ENCODE measurements at places on chromosomes 7 and 10.
A peak's percentile ranks its signal among the peaks of the same experiment; 100 is the strongest.

DNA sequence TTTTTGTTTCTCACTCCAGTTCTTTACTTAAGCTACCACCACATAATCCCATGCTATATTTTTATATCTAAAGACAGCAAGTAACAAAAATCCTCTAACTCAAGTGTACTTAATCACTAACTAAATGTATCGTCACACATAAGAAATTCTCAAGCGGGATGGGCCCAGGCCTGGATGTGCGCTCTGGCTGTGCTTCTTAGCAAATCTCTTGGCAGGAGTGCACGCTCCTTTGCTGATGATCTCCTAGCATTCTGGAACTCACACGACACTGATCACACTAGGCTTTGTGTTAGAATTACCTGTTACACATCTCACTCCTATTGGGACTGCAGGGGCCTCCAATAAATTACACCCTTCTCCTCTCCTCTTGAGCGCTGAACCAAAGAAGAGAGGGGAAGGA, 46.7 kb upstream of the CALD1 start:
- DNase-seq = no peak
- H3K4me3 ChIP-seq = no peak overlapping the region
- no peaks in the 10 kb centered on the region for H3K36me3 ChIP-seq
- peaks cover 8% of the 10 kb centered on the region for H3K27me3 ChIP-seq
- H3K4me1 ChIP-seq = no peaks in the 10 kb centered on the region

DNA sequence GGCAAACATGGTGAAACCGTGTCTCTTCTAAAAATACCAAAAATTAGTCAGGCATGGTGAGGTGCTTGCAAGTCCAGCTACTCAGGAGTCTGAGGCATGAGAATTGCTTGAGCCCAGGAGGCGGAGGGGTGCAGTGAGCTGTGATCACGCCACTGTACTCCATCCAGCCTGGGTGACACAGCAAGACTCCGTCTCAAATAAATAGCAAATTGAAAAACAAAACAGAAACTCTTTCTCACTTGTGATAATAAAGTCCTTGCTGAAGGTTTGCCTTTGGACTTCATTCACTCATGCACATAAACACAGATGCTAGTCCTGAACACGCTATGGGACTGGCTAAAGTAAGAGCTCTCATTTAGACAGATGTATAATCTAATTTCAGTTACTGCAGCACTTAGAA, 37.6 kb downstream of the ANK3 start:
- H3K4me3 ChIP-seq = no peak overlapping the region
- peaks cover 13% of the 10 kb centered on the region for H3K4me1 ChIP-seq
- H3K27ac ChIP-seq = no peak overlapping the region
- no peaks in the 10 kb centered on the region for H3K27me3 ChIP-seq
- H3K36me3 ChIP-seq = no peaks in the 10 kb centered on the region
- DNase-seq = no peak

GRCh38 chr10:31912289-31912688, 16.3 kb downstream of the ARHGAP12 start:
- peaks cover 9% of the 10 kb centered on the region for H3K36me3 ChIP-seq
- no peak overlapping the region for H3K27ac ChIP-seq
- no peak overlapping the region for H3K4me3 ChIP-seq
- no peak for DNase-seq
- H3K27me3 ChIP-seq = no peaks in the 10 kb centered on the region
- peaks cover 17% of the 10 kb centered on the region for H3K4me1 ChIP-seq

DNA sequence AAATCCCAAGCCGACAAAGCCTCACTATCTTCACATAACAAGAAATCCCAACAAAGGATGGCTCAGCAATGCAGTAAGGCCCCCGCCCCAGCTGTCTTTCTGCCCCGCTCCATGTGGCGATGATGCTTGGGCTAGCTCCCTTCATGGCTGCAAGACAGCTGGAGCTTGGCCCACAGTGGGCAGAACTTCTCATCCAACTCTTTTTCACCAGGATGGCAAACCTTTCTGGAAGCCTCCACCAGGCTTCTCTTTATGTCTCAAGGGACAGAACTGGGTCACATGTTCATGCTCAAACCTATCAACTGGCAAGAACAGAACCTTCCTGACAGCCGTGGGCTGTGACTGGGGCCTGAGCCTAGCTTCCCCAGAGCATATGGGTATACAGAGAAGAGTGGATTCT, 260.5 kb upstream of the MKLN1 start:
- no peaks in the 10 kb centered on the region for H3K36me3 ChIP-seq
- H3K27me3 ChIP-seq = no peaks in the 10 kb centered on the region
- H3K4me3 ChIP-seq = no peak overlapping the region
- H3K27ac ChIP-seq = no peak overlapping the region
- peaks cover 4% of the 10 kb centered on the region for H3K4me1 ChIP-seq

GRCh38 chr7:44995555-44996493, 4.2 kb upstream of the CCM2 start:
- DNase-seq = no peak
- no peaks in the 10 kb centered on the region for H3K27me3 ChIP-seq
- no peak overlapping the region for H3K27ac ChIP-seq
- peaks cover 18% of the 10 kb centered on the region for H3K4me1 ChIP-seq
- H3K4me3 ChIP-seq = no peak overlapping the region

DNA sequence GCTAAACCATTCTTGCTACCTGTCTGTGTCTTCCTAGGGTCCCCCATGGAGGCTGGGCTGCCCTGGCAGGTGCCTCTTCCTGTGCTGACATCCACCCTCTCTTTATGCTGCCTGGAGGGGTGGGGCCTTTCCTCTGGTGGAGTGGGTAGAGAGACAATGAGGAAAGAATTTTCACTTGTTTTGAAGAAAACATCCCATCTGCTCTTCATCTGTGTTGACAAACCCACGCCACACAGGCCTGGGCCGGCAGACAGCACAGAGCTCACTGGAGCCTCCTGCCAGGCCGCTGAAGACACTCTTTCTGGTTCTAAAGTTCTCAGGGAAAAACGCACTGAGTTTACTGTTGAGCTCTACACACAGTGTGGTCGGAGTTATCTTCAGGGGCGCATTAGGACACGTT, 328.2 kb downstream of the GLRX3 start:
- DNase-seq = no peak
- peaks cover 5% of the 10 kb centered on the region for H3K27me3 ChIP-seq
- H3K4me3 ChIP-seq = no peak overlapping the region
- no peaks in the 10 kb centered on the region for H3K36me3 ChIP-seq

- no peak overlapping the region for H3K4me3 ChIP-seq
- DNase-seq = no peak
- no peaks in the 10 kb centered on the region for H3K27me3 ChIP-seq
- no peaks in the 10 kb centered on the region for H3K36me3 ChIP-seq
- H3K27ac ChIP-seq = no peak overlapping the region
These were observed 83.0 kb upstream of the SEC61G start for GRCh38 chr7:54841772-54842697.

- no peak overlapping the region for H3K4me3 ChIP-seq
- DNase-seq = no peak
- H3K27me3 ChIP-seq = no peaks in the 10 kb centered on the region
- H3K36me3 ChIP-seq = peaks cover 9% of the 10 kb centered on the region
- H3K27ac ChIP-seq = peak overlapping the region; percentile 89
- peaks cover 20% of the 10 kb centered on the region for H3K4me1 ChIP-seq
These were observed 22.6 kb upstream of the TRIM8 start for GRCh38 chr10:102621443-102622325.

- H3K4me1 ChIP-seq = peaks cover 14% of the 10 kb centered on the region
- no peak overlapping the region for H3K27ac ChIP-seq
- no peak for DNase-seq
- H3K27me3 ChIP-seq = peaks cover 6% of the 10 kb centered on the region
These were observed 224.5 kb downstream of the LRMDA start for GRCh38 chr10:75655791-75656451.

- H3K4me3 ChIP-seq = no peak overlapping the region
- no peaks in the 10 kb centered on the region for H3K27me3 ChIP-seq
- DNase-seq = no peak
- no peak overlapping the region for H3K27ac ChIP-seq
- peaks cover 7% of the 10 kb centered on the region for H3K4me1 ChIP-seq
These were observed 591.6 kb downstream of the REEP3 start for GRCh38 chr10:64112701-64113355.

DNA sequence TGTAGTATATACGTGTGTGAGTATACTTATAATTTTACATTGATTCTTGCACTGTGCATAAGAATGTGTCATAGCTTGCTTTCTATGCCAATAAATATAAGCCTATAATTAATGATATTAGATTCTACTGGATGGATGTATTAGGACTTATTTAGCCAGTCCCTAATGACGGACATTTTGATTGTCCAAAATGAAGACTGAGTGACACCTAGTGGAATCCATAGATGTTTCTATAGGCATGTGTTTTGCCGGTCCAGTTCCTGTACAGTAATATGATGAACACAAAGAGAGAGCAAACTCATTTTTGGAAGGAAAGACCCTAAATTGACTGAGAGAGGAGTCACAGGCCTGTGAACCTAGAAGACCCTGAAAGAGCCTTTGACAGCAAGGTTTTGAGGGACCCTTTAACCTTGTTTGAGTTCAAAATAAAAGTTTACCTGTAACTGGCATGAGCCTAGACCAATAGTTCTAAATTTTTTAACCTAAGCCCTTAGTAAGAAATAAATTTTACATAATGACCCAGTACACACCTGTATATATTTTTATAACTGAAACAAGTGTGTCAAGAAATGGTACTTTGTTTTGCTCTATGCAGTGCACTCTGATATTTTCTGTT, 42.4 kb upstream of the AGBL3 start:
- H3K36me3 ChIP-seq = peaks cover 28% of the 10 kb centered on the region
- H3K4me1 ChIP-seq = peaks cover 38% of the 10 kb centered on the region
- no peak overlapping the region for H3K4me3 ChIP-seq
- no peaks in the 10 kb centered on the region for H3K27me3 ChIP-seq

DNA sequence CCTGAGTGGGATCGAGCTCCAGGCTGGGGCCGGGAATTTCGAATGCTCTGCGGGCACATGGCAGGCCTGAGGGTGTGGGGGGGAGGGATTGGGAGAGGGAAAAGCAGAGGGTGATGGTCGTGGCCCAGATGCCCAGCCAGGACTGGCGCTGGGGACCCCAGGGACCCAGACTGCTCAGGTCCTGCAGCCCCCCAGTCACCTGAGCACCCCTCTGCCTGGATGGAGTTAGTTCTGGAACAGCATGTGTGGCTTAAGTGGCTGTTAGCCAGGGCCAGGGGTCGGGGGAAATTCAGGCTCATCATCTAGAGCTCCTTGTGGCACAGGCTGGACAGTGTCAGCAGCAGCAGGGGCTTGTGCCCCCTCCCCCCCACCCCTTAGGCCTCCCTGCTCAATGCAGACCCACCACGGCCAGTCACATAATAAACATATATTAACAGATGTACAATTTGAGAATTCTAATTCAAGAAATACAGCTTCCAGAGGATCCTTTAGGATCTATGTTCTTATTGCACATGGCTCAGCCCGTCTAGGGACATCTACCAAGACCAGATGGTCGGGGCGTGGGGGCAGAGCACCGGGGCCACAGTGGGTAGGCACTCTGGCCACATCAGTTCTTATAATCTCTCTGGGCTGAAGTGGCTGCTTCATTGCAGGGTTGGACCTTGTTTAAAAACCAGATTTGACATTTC, 22.2 kb downstream of the DNAJB12 start:
- H3K27me3 ChIP-seq = no peaks in the 10 kb centered on the region
- H3K4me3 ChIP-seq = no peak overlapping the region
- H3K27ac ChIP-seq = peak overlapping the region; percentile 37
- no peak for DNase-seq

GRCh38 chr10:111087968-111088505, 11.2 kb downstream of the ADRA2A start:
- peaks cover 62% of the 10 kb centered on the region for H3K27me3 ChIP-seq
- H3K4me3 ChIP-seq = no peak overlapping the region
- no peak for DNase-seq

GRCh38 chr10:60172363-60172990, 217.2 kb downstream of the ANK3 start:
- peaks cover 28% of the 10 kb centered on the region for H3K4me1 ChIP-seq
- no peak for DNase-seq
- H3K4me3 ChIP-seq = no peak overlapping the region
- no peak overlapping the region for H3K27ac ChIP-seq
- H3K36me3 ChIP-seq = peaks cover 4% of the 10 kb centered on the region

DNA sequence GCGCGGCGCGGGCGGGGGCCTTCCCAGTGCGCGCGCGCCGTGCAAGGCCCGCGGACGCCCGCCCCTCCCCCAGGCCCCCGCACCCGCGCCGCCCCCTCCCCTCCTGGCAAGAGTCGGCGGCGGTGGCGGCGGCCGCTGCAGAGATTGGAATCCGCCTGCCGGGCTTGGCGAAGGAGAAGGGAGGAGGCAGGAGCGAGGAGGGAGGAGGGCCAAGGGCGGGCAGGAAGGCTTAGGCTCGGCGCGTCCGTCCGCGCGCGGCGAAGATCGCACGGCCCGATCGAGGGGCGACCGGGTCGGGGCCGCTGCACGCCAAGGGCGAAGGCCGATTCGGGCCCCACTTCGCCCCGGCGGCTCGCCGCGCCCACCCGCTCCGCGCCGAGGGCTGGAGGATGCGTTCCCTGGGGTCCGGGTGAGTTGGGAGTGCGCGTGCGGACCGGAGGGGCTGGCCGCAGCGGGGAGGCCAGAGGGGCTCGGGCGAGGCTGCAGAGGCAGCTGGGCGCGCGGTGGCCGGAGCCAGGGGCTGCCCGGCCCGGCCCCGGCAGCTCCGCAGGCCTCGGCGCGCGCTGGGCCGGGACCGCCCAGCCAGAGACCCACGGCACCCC, at the start of gene BMPR1A:
Gene BMPR1A, plus strand, starts transcription at position 109 of the 602 bp plus-strand sequence. CDS start 119,400 bp downstream, outside the sequence.
- H3K4me3 ChIP-seq = peak within 1 kb of the TSS; percentile 94
- peak; percentile 94 for DNase-seq
- peaks cover 50% of the 10 kb centered on the region for H3K4me1 ChIP-seq
- H3K27ac ChIP-seq = peak within 1 kb of the TSS; percentile 99

GRCh38 chr10:75375838-75376237, 25.7 kb downstream of the ZNF503 start:
- no peaks in the 10 kb centered on the region for H3K36me3 ChIP-seq
- H3K4me3 ChIP-seq = no peak overlapping the region
- DNase-seq = no peak
- H3K27ac ChIP-seq = no peak overlapping the region

DNA sequence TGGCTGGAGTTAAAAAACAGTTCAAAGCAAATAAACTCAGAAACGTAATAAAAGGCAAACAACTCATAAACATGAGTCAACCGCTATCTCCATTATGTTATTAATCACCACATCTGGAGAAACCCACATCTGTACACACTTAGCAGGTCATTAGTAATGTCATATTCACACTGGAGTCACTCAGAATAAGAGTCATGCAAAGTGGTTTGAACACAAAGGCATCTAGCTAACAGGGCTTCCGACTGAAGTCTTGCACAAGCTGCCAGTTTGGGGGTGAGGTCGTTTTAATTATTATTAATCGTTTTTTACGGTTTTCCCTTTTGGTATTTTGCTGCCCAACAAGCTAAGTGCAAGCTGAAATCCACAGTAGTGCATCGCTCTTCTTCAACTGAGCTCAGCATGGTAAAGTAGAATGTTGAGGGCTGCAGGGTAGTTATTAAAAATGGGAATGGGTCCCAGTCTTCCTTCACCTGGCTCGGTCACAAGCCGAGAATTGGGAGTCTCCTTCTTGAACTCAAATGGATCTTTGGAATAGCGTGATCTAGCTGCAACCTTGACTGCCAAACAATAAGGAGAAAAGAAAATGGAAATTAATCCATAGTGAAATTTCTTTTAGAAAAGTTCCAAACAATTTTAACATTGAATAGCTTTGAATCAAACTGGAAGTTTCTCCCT, 663.5 kb downstream of the KCNMA1 start:
- no peaks in the 10 kb centered on the region for H3K36me3 ChIP-seq
- no peak overlapping the region for H3K27ac ChIP-seq
- peaks cover 4% of the 10 kb centered on the region for H3K4me1 ChIP-seq
- DNase-seq = no peak
- H3K4me3 ChIP-seq = no peak overlapping the region

Measured in progenitor cell of endocrine pancreas (in vitro differentiated cells).